Posterior cingulate gyrus (tissue), 11 donors: ENCODE measurements at places on chromosomes 5 and 9.

GRCh38 chr5:158051036-158051435, 192.1 kb upstream of the CLINT1 start:
- no peak for DNase-seq

- DNase-seq = no peak
Measured at GRCh38 chr9:79300068-79300467, 271.7 kb upstream of the TLE4 start.

GRCh38 chr5:124176692-124177091, 569.7 kb downstream of the ZNF608 start:
- DNase-seq = no peak

DNA sequence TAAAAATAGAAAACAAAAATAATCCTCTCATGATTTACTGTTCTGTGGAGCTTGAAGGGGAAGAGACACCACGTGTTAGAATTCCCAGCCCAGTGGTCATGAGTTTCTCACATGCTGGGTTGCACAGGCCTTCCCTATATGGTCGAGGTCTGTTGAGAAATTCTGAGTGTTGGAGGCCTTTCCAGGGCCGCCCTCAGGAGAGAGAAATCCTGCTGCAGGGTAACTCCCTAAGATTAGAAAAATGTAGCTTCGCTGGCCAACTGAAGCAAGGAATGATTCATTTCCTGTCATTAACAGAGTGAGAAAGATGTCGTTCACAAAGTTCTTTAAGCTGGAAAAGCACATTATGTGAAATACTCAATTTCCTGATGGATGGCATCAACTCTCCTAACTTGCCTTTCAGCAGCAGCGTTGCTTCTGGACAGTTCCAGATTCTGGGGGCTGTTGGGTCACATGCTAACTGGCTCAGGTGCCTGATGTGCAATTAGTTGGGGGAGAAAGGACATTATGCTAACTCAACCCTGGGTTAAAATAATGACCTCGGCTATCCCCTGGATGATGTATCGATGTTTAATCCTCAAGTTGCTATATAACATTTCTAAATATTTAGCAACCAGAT, 104.8 kb upstream of the CD180 start:
- DNase-seq = no peak

- peak; percentile 35 for DNase-seq
Measured at GRCh38 chr5:167945542-167946384, 345.7 kb upstream of the WWC1 start.

- DNase-seq = no peak
Measured at GRCh38 chr5:111432883-111433536, 79.3 kb downstream of the STARD4 start.

GRCh38 chr9:21852754-21853153, 50.3 kb downstream of the MTAP start:
- DNase-seq = no peak

- DNase-seq = no peak
Measured at GRCh38 chr9:15357050-15357653, 50.1 kb upstream of the TTC39B start.

GRCh38 chr5:68253624-68254585, 38.3 kb downstream of the PIK3R1 start:
- no peak for DNase-seq

GRCh38 chr9:93814077-93814956, 140.8 kb downstream of the BARX1 start:
- no peak for DNase-seq

DNA sequence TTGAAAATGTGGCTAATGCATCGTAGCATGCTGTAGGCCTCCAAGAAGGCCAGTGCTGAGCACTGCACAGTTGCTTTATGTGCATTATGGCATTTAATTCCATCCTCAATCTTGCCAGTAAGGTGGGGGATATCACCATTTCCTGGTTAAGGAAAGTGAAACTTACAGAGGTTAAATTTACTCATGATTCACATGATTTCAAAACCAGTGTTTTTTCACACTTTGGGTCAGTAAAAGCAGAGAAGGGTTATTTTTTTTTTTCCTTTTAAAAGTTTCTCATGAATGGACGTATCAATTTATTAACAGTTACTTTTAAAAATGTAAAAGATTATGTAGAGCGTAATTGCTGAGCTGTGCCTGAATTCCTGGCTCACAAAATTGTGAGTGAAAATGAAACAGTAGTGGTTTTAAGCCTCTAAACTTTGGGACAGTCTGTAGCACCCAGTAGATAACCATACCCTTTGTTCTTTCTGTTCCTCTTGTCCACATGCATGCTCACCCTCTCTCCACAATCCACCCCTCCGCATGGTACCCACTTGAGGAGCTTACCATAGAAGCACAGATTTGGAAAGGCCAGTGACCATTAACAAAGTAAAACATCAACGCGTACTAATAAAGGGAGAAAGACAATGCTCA, 21.2 kb downstream of the MAST4 start:
- no peak for DNase-seq

GRCh38 chr5:163841-164240, 27.5 kb upstream of the LRRC14B start:
- DNase-seq = no peak

- no peak for DNase-seq
Measured at GRCh38 chr9:97985058-97985861, 2.1 kb downstream of the ANP32B start.

DNA sequence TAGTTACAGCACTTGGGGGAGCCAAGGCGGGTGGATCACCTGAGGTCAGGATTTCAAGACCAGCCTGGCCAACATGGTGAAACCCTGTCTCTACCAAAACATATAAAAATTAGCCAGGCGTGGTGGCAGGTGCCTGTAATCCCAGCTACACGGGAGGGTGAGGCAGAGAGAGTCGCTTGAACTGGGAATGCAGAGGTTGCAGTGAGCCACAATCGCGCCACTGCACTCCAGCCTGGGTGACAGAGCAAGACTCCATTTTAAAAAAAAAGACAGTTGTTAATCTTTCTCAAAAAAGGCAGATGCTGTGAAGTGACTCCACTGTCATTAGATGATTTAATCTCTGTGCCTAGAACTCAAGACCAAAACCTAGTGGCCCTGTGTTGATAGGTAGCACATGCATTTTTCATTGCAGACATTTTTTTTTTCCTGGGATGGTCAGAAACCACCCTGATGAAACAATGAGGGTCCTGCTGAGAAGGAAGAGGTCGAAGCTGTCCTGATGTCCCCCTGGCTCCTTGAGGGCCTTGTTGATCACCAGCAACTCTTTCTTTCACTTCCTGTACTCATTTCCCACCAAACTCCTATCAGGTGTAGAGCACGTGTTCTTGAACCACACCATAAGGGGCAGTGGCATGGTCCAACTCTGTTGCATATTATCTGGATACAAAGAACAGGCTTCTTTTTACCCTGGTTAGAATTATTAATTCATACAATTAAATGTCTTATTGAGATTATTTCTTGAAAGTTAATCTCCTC, 382.2 kb downstream of the ICE1 start:
- no peak for DNase-seq

GRCh38 chr5:129249886-129250285, 155.3 kb downstream of the ISOC1 start:
- DNase-seq = no peak
